ENCODE measurements at places on chromosomes 3 and 15.
A peak's percentile ranks its signal among the peaks of the same experiment; 100 is the strongest.

DNA sequence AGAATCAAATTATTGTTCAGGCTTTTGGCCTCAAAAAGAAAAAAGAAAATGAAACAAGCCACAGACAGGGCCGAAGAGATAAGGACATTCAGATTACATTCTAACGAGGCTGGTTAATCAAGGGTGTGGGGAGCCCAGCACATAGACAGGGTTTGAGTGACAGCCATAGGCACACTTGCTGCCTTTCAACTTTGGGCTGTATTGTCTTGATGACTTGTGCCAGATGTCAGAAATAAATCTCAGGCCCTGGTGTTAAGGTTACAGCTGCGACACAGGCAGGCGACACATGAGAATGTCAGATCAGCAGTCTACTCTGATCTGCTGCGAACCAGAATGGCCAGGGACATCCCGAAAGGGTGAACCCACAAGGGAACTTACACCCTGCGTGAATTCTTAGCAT lies 231.2 kb upstream of the ARRDC4 start:
- no peak for DNase-seq
- H3K27me3 ChIP-seq, result no peaks in the 10 kb centered on the region
- no peaks in the 10 kb centered on the region for H3K4me1 ChIP-seq
- no peak overlapping the region for H3K4me3 ChIP-seq
- H3K27ac ChIP-seq, result no peak overlapping the region

- H3K27me3 ChIP-seq, result no peaks in the 10 kb centered on the region
- no peaks in the 10 kb centered on the region for H3K4me1 ChIP-seq
- H3K4me3 ChIP-seq, result no peak overlapping the region
- H3K27ac ChIP-seq, result no peak overlapping the region
- H3K36me3 ChIP-seq, result no peaks in the 10 kb centered on the region
Observed at GRCh38 chr15:75830910-75831805, 12.1 kb upstream of the UBE2Q2 start.

- H3K4me3 ChIP-seq, result no peak overlapping the region
- no peak overlapping the region for H3K27ac ChIP-seq
- DNase-seq, result no peak
Observed at GRCh38 chr3:14275962-14276909, 97.6 kb downstream of the LSM3 start.

DNA sequence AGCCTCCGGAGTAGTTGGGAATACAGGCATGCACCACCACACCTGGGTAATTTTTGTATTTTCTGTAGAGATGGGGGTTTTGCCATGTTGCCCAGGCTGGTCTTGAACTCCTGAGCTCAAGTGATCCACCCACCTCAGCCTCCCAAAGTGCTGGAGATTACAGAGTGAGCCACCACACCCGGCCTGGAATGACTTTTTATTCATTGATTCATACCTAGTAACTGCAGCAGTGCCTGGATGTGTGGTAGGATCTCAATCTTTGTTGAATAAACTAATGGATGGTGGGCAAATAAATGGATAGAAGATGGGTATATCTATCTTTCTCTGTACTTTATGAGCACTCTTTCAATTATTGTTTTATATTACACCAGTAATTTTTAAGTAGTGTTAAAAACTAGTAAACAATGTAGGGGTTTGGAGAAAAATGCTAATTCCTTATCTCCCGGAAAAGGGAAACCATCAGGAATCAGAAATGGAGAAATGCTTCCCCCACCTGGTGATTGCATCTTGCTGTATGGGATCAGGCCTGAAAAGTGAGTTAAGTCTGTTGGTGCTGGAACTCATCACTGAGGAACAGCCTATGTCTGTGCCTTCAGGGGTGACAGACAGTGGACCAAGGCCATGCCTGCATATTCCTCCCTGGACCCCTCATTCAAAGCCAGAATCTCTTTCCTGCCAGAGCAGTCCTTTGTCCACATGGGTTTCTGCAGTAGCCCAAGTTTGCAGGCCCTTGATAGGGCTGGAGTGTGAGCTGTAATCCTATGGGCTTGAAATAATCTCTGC lies 161.0 kb upstream of the CTDSPL start:
- H3K27ac ChIP-seq, result no peak overlapping the region
- H3K36me3 ChIP-seq, result no peaks in the 10 kb centered on the region
- peaks cover 9% of the 10 kb centered on the region for H3K4me1 ChIP-seq
- DNase-seq, result no peak
- no peaks in the 10 kb centered on the region for H3K27me3 ChIP-seq

GRCh38 chr3:155556531-155556930 lies 188.3 kb downstream of the PLCH1 start:
- no peaks in the 10 kb centered on the region for H3K27me3 ChIP-seq
- H3K27ac ChIP-seq, result no peak overlapping the region
- H3K4me1 ChIP-seq, result no peaks in the 10 kb centered on the region
- no peaks in the 10 kb centered on the region for H3K36me3 ChIP-seq

DNA sequence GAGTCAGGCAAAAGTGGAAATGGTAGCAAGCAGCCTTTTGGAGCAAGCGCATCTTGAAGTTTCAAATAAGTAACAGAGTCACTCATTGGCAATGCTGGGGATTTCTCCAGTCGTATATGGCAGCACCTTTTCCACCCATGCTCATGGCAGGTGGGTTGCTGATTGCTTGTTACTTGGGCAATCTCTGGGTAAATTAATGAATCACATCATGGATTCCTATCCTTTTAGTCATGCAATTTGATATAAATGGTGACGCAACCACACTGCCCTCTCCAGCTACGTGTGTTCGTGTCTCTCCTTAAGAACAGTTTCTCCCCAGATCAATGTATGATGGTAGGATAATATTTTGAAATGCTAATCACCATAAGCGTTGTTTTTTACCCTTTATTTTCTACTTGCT lies 339.9 kb upstream of the KCNH8 start:
- DNase-seq, result no peak
- H3K4me1 ChIP-seq, result no peaks in the 10 kb centered on the region
- H3K4me3 ChIP-seq, result no peak overlapping the region
- no peak overlapping the region for H3K27ac ChIP-seq
- H3K36me3 ChIP-seq, result no peaks in the 10 kb centered on the region
- H3K27me3 ChIP-seq, result no peaks in the 10 kb centered on the region

GRCh38 chr3:103499132-103499900 lies 1064.5 kb downstream of the ZPLD1 start:
- DNase-seq, result no peak
- H3K36me3 ChIP-seq, result no peaks in the 10 kb centered on the region
- H3K27ac ChIP-seq, result no peak overlapping the region
- H3K4me1 ChIP-seq, result no peaks in the 10 kb centered on the region
- H3K4me3 ChIP-seq, result no peak overlapping the region

- DNase-seq, result no peak
- no peaks in the 10 kb centered on the region for H3K27me3 ChIP-seq
- no peaks in the 10 kb centered on the region for H3K36me3 ChIP-seq
- H3K4me3 ChIP-seq, result no peak overlapping the region
- no peak overlapping the region for H3K27ac ChIP-seq
Observed at GRCh38 chr3:195128255-195129071, 142.5 kb downstream of the XXYLT1 start.

DNA sequence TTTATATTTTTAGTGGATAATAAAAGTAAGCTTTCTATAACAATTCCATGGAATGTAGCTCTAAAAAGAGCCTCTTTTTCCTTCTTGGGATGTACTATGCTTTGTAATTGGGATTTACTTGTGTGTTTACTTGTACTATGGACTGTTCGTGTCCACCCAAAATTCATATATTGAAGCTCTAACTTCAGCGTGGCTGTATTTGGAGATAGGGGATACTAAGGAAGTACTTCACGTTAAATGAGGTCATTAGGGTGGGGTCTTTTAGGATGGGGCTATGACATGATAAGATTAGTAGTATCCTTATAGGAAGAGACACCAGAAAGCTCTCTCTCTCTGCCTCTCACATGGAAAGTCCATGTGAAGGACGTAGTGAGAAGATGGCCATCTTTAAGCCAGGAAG lies 64.9 kb downstream of the P3H2 start:
- H3K4me1 ChIP-seq, result no peaks in the 10 kb centered on the region
- no peaks in the 10 kb centered on the region for H3K27me3 ChIP-seq
- no peaks in the 10 kb centered on the region for H3K36me3 ChIP-seq
- no peak overlapping the region for H3K27ac ChIP-seq
- H3K4me3 ChIP-seq, result no peak overlapping the region

DNA sequence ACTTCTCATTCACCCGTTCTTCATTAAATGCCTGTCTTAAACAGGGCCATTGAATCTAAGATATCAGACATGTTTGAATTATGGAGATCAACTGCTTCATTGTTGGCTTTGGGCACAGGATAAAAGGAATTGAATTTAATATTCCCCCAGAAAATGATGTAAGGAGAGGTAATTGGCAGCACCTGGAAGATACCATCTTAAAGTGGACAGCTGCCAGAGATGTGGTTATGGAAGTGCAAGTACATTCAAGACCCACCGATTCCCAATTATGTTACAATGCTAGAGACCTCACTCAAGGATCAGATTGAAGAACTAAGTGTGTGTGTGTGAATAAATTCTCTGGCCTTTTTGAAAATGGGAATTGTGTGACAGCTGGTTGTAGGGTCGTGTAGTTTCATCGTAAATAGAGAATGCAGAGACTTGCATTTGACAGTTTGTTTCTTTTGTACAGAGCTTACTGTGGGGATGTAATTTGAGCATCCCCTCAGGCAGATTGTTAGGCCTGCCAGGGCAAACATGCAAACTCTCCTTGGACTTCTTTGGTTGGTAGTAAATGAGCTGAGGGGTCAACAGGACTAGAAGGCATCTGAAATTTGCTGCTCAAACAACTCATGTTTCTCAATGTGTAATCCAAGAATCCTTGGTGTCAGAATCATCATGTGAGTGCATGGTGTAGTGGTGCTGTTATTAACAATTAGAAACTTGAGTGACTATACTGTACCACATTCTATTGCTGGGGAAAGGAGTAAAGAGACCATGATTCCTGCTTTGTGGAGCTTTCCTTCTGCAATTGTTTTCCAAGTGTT lies 359.2 kb upstream of the THRB start:
- H3K4me1 ChIP-seq, result no peaks in the 10 kb centered on the region
- H3K27me3 ChIP-seq, result no peaks in the 10 kb centered on the region
- no peak overlapping the region for H3K27ac ChIP-seq

- H3K27me3 ChIP-seq, result no peaks in the 10 kb centered on the region
- H3K4me3 ChIP-seq, result no peak overlapping the region
- H3K4me1 ChIP-seq, result no peaks in the 10 kb centered on the region
- DNase-seq, result no peak
- no peaks in the 10 kb centered on the region for H3K36me3 ChIP-seq
Observed at GRCh38 chr3:163490119-163490518, 1588.2 kb downstream of the SI start.

DNA sequence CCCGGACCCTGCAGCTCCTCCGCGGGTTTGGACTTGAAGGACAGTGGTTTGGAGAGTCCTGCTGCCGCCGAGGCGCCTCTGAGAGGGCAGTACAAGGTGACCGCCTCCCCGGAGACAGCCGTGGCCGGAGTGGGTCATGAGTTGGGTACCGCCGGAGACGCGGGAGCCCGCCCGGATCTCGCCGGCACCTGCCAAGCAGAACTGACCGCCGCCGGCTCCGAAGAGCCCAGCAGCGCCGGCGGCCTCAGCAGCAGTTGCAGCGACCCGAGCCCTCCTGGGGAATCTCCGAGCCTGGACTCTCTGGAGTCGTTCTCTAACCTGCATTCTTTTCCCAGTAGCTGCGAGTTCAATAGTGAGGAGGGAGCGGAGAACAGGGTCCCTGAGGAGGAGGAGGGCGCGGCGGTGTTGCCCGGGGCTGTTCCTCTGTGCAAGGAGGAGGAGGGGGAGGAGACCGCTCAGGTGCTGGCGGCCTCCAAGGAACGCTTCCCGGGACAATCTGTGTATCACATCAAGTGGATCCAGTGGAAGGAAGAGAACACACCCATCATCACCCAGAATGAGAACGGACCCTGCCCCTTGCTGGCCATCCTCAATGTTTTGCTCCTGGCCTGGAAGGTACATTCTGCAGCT lies 634 bp downstream of the MINDY2 start:
- peaks cover 3% of the 10 kb centered on the region for H3K4me1 ChIP-seq
- H3K4me3 ChIP-seq, result peak overlapping the region; percentile 70
- peak; percentile 80 for DNase-seq
- no peaks in the 10 kb centered on the region for H3K36me3 ChIP-seq
- H3K27me3 ChIP-seq, result no peaks in the 10 kb centered on the region
- H3K27ac ChIP-seq, result peak overlapping the region; percentile 99

DNA sequence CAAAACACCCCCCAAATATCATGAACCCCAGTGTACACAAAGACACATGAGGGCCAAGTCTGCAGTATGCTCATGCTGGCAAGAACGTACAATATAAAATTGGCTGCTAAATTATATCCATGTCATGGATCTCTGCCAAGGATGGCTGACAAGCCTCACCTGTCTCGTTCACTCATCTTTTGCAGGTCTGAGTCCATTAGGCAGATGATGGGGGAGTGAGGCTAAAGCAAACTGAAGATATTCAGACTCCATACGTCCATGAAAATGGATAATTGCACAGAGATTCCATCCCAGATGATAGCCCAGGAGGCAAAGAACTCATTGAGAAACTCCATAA lies 122.3 kb upstream of the PTPRG start:
- H3K27ac ChIP-seq, result no peak overlapping the region
- H3K4me1 ChIP-seq, result no peaks in the 10 kb centered on the region
- DNase-seq, result no peak
- H3K36me3 ChIP-seq, result no peaks in the 10 kb centered on the region
- H3K27me3 ChIP-seq, result no peaks in the 10 kb centered on the region

- H3K27ac ChIP-seq, result no peak overlapping the region
- H3K27me3 ChIP-seq, result no peaks in the 10 kb centered on the region
- no peak for DNase-seq
- H3K4me3 ChIP-seq, result no peak overlapping the region
Observed at GRCh38 chr3:160470181-160470580, 20.6 kb upstream of the TRIM59 start.

DNA sequence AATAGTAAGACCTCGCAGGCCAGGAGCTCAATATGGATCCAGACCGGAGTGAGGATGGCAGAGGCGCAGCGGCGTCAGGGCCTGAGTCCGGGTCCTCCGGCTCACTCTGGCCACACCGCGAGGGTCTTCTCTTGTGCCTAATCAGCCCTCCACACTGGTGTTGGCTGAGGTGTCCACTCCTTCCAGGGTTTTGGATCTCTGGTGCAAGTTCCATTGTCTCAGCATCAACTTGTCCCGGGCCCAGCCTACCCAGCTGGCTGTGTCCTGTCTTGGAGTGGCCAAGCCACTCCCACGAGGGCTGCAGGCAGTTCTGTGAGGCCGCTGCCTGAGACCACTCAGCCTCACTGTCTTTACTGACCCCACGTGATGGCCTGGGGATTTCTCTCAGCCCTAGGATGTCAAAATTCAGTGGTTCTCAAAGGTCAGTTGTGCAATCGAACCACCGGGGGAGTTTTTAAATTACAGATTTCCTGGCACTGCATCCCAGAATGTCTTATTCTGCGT lies 12.6 kb upstream of the GOLGA6L7 start:
- DNase-seq, result no peak
- H3K27me3 ChIP-seq, result no peaks in the 10 kb centered on the region
- H3K36me3 ChIP-seq, result no peaks in the 10 kb centered on the region
- no peak overlapping the region for H3K27ac ChIP-seq

GRCh38 chr3:43128464-43128863 lies 22.6 kb upstream of the POMGNT2 start:
- no peak overlapping the region for H3K27ac ChIP-seq

Measured in ascending aorta (tissue), 2 donors.